ENCODE measurements at places on chromosomes 7 and 10. TPM values are rescaled to one million over a fixed set of nuclear protein-coding genes. Genes with fewer than 3 reads are reported as not detected.

DNA sequence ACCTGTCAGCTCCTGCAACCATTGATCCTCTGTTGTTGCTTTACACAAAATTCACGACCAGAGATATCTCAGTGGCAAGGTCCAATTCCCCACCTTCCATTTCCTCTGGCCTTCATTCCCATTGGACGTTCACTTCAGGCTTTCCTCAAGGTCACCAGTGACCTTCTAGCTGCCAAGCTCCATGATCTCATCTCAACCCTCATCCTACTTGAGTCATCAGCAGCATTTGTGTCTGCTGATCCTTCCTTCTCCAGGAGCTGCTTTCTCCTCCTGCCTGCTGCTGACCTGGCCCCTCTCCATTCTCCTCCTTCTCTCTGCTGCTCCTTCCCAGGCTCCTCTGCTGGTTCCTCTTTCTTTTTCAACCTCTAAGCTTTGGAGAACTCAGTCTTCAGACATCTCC lies 66.2 kb upstream of the C10orf90 start:
- peak; percentile 15 for DNase-seq

DNA sequence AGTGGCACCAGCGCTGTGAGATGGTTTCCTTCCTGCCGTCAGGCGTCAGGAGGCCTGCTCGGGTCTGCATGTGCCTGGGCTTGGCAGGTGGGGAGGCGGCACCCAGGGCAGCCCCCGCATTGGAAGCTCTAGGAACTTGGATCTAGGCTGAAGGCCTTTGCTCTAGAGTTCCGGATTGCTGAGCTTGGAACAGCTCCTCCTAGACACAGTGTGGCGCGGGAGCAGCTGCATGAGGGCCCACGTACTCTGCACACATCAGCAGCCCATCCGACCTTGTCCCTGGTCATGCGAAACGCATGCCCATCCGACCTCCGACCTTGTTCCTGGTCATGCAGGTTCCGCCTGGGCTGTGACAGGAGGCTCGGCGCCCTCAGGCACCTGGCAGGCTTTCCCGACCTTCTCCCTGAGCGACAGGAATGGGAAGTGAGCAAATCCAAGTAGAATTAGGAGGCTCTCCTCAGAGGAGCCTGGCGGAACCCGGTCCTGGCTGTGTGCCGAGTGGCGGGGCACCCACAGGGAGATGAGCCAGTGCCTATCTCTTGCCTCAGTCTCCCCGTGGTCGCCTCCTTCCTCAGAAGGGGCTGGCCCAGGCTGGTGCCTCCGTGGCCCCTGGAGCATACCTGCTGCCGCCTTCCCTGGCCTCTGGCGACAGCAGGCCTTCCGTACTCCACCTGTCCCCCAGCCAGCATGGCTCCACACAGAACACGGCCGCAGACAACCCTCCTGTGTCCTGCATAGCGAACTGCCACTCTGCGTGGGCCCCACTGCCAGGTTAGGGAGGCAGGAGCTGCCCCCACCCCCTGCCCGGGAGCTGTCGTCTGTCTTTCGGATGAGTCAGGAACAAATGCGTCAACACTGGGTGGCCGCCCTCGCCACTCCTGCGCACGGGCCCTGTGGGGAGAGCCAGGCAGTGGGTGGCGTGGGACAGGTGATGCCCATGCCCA lies 12.0 kb downstream of the GET4 start:
- DNase-seq, result no peak

GRCh38 chr10:111137587-111137986 lies 60.8 kb downstream of the ADRA2A start:
- no peak for DNase-seq

DNA sequence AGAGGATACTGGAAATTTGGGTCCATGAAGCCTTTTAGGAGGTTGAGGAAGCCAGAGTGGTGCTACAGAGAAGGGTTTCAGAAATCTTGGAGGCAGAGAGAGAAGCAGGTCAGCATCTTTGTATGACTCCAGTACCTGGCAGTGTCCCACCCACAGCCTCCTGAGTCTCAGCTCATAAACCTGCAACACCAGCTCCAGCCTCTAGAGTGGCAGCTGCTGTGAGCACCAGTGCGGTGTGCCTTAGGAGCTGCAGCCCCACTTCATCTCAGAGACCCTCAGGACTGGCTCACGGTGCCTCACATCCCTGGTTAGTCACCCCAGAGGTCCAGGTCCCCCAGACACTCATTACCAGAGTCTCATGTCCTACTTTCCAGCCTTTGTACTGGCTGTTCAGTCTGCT lies 84.8 kb upstream of the PRKAR2B start:
- no peak for DNase-seq

DNA sequence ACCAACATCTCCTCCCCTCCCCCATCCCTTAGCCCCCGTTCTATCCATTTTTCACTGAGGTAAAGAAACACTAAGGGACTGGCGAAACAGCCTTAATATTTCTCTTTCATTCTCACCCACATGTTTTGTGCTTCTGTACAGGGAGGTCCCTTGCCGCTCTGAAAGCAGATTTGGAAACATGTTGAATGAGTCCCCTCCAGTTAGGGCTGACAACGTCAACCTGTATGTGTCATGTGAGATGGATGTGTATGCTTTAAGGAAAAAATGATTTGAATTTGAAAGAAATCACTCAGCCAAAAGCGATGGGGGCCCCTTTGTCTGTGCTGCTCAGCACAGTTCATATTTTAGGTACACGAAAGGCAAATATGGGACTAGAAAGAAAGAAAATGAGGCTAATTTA lies 314.3 kb upstream of the LRGUK start:
- no peak for DNase-seq

DNA sequence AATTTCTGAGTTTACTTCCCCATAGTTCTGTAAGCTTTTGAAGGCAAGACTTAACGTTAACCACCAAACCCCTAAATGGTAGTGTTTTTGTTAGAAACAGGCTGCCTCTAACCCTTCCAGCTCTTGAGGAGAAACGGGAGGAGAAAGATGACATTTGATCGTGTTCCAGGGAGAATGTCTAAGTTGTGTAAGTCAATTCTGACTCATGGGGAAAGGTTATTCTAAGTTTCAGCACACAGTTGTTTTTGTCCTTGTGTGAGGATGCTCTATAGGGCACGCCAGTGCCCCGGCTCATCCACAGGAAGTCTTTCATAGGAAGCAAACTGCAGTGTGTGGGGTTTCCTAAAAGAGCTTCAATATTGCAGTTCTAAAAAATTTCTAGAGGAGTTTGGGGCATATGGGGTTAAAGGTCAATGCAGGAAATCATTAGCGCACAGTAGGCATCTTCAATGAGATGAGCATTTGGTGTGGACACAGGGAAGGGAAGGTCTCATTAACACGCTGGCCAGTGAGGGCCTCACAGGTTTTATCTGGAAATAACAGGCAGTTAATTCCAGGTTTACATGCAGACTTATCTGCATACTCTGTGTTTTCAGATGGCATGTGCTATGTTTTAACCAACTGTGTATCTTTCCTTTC lies 638.2 kb upstream of the IGFBP3 start:
- DNase-seq, result peak; percentile 24

Gene CFAP58
- total RNA-seq, result 0.62 TPM

Data from myocyte (in vitro differentiated cells).